ENCODE measurements at places on chromosomes 3 and 15.

GRCh38 chr3:185290266-185290665 lies 36.4 kb upstream of the EHHADH start:
- DNase-seq, result no peak

DNA sequence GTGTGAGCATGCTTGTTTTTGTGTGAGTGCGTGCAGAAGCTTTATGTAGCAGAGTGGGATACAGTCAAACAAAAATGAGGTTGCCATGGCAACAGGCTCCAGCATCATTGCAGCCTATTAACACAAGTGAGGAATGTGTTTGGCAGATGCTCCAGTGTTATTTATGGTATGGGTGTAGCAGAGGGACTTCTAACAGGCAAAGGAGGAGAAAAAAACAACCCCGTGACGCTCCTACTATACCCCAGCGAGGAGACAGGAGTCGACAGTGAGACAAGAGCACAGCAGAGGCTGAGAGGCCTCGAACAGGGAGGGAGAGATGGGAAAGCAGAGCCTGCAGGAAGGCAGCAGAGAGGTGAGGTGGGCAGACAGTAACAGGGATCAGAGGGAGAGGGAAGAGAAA lies 4.9 kb downstream of the ADCY5 start:
- no peak for DNase-seq

GRCh38 chr15:63347074-63347857 lies 34.4 kb downstream of the CA12 start:
- DNase-seq, result no peak

GRCh38 chr15:62824111-62825015 lies 218.2 kb upstream of the TPM1 start:
- no peak for DNase-seq

GRCh38 chr3:74897006-74897405 lies 282.5 kb upstream of the CNTN3 start:
- no peak for DNase-seq
